ENCODE measurements at places on chromosomes 7 and 10.

DNA sequence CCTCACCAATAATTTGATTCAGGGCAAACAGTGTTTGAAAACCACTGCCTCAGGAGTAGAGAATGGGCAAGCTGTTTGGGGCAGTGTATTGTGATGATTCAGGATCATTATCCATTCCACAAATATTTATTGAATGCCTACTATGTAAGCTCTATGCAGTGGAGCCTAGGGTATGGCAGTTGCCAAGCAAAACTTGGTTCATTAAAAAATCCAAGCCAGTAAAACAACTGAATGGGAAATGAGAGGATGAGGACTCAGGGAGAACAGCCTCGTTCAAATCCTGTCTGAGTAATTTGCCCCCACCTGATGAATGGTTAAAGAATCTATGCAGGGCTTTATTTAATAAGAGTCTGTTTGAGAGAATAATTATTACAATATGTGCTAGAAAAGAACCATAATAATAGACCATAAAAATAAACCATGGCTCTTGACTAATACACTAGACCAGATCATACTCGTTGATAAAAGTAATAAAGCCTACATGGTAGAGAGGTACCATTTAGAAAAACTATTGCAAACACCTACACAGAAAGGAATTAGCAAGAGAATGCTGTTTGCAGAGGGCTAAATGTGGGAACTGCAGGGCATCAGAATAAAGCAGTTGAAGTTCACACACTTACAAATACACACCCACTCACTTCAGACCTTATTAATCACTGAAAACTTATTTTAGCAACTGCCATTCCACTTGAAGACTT is 71.7 kb downstream of the CREB5 start:
- no peak for DNase-seq

DNA sequence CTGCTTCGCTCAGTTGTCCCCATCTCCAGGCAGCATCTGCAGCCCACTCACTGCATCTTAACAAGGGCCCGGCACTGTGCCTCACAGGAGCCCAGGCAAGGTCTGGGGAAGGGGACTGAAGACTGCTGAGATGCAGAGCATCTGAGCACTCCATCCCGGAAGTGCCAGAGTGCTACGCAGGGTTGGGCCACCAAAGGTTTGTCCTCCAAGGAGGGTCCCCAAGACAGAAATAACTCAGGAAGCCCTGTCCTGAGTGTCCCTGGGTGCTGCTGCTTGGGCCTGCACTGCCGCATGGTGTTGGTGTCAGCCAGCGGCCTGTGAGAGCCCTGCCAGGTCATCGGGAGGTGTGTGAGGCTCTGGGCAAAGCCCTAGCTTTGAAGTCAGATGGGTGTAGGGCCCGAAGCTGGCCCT is 288.2 kb upstream of the ZMIZ1 start:
- no peak for DNase-seq

DNA sequence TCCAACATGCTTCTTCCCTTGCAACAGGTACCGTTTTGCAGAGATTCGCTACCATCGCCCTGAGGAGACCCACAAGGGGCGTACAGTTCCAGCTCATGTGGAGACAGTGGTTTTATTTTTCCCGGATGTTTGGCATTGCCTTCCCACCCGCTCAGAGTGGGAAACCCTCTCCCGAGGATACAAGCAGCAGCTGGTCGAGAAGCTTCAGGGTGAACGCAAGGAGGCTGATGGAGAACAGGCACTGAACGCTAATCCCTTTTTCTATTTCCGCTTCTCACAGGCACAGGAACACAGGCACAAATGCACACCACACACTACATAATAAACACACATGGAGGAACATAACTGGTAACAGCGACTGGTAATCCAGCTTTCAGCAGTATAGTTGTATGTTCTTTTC is 35.2 kb downstream of the CCAR1 start:
- DNase-seq = no peak

DNA sequence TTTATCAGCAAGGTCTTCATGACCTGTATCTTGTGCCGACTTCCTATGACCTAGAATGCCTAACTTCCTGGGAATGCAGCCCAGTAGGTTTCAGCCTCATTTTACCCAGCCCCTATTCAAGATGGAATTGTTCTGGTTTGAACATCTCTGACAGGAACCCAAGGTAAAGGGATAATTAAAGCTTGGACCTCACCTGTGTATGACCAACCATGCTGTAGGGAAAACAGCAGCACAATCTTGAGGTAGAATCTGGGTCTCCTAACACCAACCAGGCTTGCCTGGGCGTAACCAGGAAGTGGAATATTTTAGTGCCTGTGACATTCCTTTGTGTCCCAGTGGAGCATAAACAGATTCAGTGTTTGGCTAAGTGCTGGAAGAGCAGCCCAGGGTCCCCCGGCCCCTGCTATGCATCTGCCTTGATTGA is 94.1 kb downstream of the PFKFB3 start:
- no peak for DNase-seq

- no peak for DNase-seq
Observed at GRCh38 chr10:85611746-85612377, 754.7 kb downstream of the GRID1 start.

DNA sequence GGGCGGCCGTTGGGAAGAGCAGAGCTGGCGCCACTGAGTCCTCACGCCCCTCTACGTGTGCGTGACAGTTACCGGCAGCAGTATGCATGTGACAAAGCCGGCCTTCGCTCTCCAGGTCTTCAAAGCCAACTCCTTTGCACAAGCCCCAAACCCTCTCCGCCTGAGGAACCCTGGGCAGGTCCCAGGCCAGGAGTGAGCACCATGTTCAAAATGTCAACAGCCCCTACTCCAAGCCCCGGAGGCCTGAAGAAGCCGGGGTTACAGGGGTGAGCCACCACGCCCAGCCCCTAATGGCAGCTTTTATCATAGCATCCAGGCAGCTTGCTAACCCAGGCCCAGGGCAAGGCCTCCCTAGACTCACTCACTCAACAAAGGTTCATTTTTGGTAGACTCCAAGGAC is 70.8 kb downstream of the OAT start:
- no peak for DNase-seq

- no peak for DNase-seq
Observed at GRCh38 chr7:94206295-94206694, 188.4 kb upstream of the COL1A2 start.

GRCh38 chr10:118832241-118832651 is 77.5 kb upstream of the CACUL1 start:
- DNase-seq = no peak

- no peak for DNase-seq
Observed at GRCh38 chr7:135910393-135911036, 66.6 kb downstream of the MTPN start.

All from NCI-H2107 (cell line).